ENCODE measurements at places on chromosomes 13 and 19.
A peak's percentile ranks its signal among the peaks of the same experiment; 100 is the strongest.

- DNase-seq = no peak
These were observed 2.9 kb downstream of the FFAR1 start for GRCh38 chr19:35350591-35350990.

- DNase-seq = no peak
These were observed 20.7 kb downstream of the CEBPG start for GRCh38 chr19:33394006-33394722.

DNA sequence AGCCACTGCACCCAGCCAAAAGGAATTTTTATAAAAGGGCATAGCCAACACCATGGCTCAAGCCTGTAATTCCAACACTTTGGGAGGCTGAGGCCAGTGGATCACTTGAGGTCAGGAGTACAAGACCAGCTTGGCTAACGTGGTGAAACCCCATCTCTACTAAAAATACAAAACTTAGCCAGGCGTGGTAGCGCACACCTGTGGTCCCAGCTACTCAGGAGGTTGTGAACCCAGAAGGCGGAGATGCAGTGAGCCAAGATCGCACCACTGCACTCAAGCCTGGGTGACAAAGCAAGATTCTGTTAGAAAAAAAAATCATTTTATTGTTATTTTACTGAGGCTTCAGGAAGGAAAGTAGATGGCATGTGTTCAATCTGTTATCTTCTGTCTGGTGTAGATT lies 31.3 kb upstream of the FOXO1 start:
- no peak for DNase-seq

DNA sequence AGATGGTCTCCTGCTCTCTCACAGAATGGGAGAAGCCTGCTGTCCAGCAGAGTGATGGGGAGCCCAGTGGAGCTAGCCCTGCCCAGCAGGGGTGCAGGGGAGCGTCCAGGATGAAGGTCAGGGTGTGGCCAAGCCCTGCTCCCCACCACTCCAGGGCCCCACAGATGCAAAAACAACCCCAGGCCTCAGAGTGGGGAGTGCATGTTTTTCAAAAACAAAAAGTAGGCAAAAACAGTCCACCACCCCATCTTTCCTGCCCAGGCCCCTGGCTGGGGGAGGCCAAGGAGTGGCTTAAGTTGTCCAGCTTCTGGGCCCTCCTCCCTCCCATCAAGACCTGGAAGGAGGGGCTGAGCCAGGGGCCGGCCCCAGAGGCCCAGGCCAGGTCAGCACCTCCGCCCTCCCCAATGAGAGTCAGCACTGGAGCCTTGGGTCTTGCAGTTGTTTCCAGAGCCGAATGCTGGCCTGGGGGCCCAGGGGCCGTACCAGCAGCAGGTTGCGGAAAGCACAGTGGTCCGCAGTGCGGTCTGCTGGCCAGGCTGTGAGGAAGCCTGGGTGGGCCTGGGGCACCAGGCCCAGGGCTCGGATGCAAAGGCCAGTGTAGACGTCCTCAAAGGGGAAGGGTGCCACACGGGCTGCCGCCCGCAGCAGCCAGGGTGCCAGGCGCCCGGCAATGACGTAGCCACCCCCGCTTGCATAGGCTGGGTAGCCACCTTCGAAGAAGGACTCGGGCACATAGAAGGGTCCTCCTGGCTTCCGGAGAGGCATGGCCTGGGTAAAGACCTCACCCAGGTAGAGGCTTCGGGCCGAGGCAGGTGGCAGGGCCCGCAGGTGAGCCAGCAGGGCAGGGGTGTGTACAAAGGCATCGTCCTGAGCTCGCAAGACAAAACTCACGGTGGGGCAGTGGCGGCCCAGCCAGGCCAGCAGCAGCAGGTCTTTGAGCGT lies 1.7 kb downstream of the B3GNT8 start:
- DNase-seq = no peak

DNA sequence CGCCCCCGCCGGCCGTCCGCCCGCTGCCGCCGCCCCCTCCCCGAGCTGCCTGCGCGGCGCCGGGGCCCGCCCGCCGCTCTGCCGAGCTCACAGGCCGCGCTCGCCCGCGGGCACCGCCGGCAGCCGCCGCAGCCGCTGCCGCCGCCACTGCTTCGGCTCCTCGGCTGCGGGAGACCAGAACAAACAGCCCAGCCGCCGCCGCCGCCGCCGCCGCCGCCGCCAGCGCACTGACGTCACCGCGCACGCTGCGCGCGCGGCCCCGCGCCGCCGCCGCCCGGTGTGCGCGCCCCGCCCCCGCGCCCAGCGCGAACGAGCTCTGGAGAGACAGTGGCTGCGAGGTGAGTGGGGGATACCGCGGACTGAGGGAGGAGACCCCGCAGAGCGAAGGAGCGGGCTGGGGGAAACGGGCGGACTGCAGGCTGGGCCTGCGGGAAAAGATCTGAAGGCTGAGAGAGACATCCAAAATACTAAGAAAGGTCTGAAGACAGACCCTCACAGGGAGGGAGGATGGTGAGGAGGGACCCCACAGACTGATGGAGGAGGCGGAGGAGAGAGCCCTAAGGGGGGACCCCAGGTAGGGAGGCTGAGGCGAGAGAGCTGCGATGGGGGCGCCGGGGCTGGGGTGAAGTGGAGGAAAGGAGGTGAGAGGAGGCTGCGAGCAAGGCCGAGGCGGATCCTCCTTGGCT lies at the start of gene BRD4:
Gene BRD4, minus strand, starts transcription at position 229 of the 686 bp plus-strand sequence. CDS start 59,440 bp downstream, outside the sequence.
- peak; percentile 84 for DNase-seq

Data from activated naive CD4-positive, alpha-beta T cell treated with anti-CD3 and anti-CD28 coated beads, Interleukin-2, amount 50 U/mL, for 16 hours (primary cell).